NCI-H2029 (cell line): ENCODE measurements at places on chromosomes 6 and 20.

DNA sequence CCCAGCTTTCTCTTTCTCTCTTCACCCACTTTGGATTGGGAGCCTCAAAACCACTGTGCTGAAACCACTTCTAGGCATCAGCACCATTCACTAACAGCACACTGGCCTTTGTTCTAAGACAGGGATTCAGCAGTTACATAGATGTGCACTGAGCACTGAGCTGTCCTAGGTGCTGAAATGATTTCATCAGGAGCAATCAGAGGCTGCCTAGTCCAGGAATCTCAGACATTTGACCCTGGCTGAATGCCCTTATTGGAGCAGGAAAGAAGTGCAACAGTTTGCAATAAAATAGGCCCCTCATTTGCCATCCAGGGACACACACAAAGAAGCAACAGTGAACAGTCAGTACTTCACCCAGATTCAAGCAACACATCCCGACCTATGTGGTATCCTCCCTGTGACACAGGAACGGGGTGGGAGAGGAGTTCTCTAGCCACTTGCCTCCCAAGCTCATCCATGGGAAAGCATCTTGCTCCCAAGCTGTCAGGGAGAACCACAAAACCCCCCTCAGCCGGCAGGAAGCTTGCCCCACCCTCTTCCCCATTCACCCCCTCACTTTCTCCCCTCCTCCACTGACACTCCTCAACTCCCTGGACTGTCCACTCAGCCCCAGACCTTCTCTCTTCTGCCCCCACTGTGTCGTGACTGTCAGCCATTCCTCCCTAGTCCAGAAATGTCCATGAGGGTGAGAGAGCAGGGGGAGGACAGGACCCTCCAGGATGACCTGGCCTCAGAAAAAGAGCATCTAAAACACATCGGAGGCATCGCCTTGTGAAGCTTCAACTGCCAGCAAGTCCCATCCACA is 304.4 kb downstream of the PREX1 start:
- no peak for DNase-seq

GRCh38 chr6:29924287-29924686 is 18.0 kb upstream of the HLA-A start:
- DNase-seq, result no peak

GRCh38 chr6:106076139-106076538 is 10.0 kb upstream of the PRDM1 start:
- DNase-seq, result no peak

GRCh38 chr6:90432937-90433336 is 136.3 kb upstream of the BACH2 start:
- no peak for DNase-seq

- DNase-seq, result no peak
Observed at GRCh38 chr6:105875974-105876640, 210.0 kb upstream of the PRDM1 start.

GRCh38 chr20:1616858-1617434 is 2.9 kb downstream of the SIRPB1 start:
- DNase-seq, result no peak

- DNase-seq, result no peak
Observed at GRCh38 chr6:6694368-6694780, 105.9 kb downstream of the LY86 start.

DNA sequence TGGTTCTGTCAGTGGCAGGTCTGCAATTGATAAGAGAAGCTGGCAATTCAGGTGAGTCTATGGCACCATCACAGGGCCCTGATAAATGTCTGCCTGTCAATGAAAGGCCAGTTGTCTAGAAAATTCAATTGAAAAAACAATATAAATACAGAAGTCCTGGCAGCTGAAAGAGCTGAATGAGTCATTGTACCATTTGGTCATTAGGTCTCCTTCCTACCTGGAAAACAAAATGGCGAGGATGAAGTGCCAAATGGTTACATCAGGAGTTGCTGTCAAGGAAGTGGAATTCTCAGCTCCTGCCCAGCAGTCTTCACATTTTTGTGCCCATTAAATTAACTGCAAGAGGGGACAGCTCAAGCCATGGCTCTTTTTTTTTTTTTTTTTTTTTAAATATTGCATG is 37.7 kb downstream of the PEX7 start:
- DNase-seq, result peak; percentile 1

GRCh38 chr6:92507552-92507951 is 911.8 kb downstream of the EPHA7 start:
- no peak for DNase-seq

GRCh38 chr20:44217342-44218092 is 6.9 kb upstream of the OSER1 start:
- peak; percentile 54 for DNase-seq

- no peak for DNase-seq
Observed at GRCh38 chr6:14985366-14985765, 260.5 kb upstream of the JARID2 start.

DNA sequence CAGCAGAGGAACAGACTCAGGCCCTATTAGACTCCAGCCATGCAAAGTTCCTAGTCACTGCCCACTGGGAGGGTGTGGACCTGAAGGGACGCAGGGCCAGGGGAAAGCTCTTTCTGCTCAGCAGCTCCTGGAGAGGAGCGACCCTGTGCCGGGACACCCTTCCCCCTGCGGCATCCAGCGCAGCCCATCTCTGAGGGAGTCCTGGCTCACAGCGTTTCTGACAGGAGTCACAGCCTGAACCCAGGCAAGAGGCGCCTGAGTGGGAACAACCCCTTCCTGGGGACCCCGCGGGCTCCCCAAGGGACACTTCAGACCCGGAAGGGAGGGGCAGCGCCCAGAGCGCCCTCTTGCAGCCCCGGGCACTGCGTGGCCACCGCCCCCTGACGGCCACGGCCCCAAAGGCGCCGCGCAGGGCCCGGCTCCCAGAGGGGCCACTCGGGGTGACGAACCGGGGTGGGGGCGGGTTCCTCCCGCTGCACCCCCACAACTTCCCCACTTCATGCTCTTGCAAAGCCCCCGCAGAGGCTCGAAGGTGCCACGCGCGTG is 862 bp downstream of the UCKL1 start:
- no peak for DNase-seq

DNA sequence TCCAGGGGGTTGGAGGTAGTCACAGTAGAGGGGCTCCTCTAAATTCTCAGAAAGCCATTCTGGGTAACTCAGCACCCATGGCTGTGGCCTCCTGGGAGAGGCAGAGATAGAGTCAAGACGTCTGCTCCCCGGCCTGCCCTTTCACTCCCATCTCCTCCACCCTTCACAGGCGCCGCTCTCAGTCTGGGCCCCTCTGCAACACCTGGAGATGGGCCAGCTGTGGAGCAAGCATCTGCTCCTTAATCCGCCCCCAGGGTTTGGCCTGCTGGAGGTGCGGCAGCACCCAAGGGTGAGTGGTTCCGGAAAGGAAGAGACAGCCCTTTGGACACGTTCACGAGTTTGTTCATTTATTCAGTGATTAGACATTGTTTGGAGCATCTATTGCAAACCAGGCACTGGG is 271.3 kb downstream of the BMP7 start:
- DNase-seq, result no peak

GRCh38 chr6:99951016-99951805 is 42.8 kb downstream of the MCHR2 start:
- no peak for DNase-seq

DNA sequence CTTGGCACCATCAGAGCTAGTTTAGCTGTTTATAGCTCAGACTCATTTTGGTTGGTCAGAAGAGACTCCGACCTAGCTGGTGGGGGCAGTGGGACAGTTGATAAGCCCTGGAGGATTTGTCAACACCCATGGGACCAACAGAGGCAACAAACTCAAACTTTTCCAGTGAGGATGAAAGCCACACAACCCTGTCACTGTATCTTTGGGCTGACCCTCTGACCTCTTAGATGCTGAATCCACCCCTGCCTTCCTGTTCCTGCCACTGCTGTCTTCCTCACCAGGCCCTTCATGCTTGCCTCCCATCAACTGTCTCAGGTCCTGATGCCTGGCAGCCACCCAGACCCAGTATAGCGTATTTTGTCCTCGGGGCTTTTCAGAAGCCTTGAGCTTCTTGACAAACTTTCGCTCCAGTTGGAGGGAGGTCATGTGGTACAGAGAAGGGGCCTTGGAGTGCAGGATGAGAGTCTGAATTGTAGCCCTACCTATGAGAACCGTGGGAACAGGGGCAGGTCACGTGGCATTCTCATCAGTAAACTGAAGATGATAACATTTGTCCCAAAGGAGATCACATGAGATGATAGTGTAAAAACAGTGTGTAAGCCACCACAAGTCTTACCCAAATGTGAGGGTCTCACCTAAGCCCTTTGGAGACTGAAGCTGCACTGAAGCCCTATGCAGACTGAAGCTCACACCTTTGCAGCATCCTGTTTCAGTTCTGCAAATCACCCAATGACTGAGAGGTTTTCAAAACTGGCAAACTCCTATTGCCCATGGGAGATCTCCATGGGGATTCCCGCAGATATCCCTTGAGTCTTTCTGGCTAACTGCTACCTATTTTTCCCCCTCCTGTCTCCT is 72.0 kb upstream of the F13A1 start:
- no peak for DNase-seq

GRCh38 chr20:46715292-46715756 is 5.9 kb downstream of the SLC2A10 start:
- DNase-seq, result no peak

GRCh38 chr6:106630366-106630765 is 988 bp downstream of the QRSL1 start:
- DNase-seq, result peak; percentile 35

DNA sequence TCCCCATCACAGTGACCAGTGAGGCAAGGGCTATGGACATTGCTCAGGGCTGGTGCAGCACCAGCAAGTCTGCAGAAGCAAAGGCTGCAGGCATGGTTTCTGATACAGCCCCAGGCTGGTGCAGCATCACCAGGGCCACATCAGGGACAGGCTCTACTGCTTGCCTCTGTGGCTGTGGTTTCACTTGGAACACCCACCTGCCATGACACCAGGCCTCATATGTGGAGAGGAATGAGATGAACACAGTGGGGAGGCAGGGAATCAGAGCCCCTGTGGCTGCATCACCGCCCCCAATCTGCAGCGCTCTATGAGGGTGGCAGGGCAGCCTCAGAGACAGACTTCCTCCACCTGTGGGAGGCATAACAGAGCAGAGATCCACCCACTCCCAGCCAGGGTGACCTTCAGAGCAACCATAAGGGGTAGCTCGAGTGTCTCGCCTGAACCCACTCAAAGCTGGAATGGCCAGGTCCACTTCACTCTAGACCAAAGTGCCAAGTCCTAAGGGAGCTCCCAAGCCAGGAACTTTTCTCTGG is 7.9 kb downstream of the RING1 start:
- DNase-seq, result no peak

- no peak for DNase-seq
Observed at GRCh38 chr20:45263556-45264266, 9.3 kb upstream of the SLPI start.

GRCh38 chr6:85866370-85866730 is 223.7 kb upstream of the SYNCRIP start:
- no peak for DNase-seq

- no peak for DNase-seq
Observed at GRCh38 chr20:45366192-45366591, 3.2 kb downstream of the SYS1 start.

- peak; percentile 35 for DNase-seq
Observed at GRCh38 chr6:46491201-46491627, at the start of gene RCAN2. Gene RCAN2 (minus strand): TSS chr6:46491449.

GRCh38 chr20:9202420-9203080 is 133.7 kb downstream of the PLCB4 start:
- no peak for DNase-seq

- DNase-seq, result no peak
Observed at GRCh38 chr6:148890652-148891404, 144.0 kb downstream of the UST start.
